NCI-H774 (cell line): ENCODE measurements at places on chromosomes 4 and X.

DNA sequence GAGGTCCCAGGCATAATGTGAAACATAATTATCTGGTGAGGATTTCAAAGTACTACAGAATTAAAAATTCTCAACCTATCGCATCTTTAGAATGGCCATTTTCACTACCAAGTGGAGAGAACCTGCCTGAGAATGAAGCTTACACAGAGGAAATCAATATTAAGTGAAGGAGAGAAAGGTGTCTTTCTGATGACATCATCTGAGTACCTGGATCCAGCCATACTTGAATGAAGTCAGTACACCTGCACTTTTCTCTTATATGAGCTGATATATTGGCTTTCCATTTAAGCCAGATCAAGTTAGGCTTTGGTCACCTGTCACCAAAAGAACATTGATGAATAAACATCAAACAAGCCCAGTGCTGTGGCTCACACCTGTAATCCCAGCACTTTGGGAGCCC, 118.9 kb upstream of the MED14 start:
- DNase-seq = no peak

DNA sequence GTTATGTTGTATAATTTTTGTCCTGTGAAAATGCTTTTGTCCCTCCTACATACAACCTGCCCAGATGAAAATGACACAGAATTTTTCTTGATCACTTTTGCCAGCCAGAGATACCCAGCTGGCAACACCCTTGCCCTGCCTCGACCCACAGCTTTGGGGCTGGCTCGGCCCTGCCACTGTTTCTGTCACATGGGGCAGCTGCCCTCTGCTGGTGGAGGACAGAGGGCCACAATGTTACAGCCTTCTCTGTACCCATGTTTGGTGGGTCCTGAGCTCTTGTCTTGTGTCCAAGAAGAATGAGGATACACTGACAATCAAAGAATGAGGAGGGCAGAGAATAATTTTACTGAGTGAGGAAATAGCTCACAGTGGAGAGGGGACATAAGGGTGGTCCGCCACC, 31.1 kb downstream of the BMP15 start:
- DNase-seq = no peak

DNA sequence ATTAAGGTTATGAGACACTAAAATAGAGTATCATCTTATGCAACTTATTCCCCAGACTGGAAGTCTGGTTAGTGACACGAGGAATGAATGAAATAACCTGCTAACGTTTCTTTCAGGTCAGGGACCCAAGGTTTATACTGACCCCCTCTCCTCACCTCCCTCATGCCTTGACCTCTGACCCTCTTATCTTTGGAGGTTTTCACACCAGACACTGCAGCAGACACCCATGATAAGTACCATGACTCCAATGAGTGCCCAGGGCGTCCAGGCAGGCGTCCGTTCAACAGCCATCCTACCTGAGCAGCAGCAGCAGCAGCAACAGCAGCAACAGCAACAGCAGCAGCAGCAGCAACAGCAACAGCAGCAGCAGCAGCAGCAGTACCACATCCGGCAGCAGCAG, 4.2 kb upstream of the NLGN3 start:
- DNase-seq = no peak

DNA sequence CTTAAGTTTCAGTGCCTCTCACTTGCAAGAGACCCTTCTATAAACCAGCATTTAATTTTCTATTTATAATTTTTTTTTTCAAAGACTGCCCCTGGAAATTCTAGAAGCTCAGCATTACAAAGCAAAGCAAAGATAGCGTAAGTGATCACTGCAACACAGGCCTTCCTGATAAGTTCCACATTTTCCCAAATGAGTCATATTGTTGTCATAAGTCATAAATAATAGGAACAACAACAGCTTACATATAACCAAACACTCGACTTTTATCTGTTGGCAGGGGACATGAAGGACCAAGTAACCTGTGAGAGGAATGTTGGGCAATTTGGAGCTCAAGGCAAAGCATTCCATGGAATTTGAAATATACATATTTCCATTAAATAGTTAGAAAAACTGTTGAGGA, 815.5 kb downstream of the DMD start:
- no peak for DNase-seq

DNA sequence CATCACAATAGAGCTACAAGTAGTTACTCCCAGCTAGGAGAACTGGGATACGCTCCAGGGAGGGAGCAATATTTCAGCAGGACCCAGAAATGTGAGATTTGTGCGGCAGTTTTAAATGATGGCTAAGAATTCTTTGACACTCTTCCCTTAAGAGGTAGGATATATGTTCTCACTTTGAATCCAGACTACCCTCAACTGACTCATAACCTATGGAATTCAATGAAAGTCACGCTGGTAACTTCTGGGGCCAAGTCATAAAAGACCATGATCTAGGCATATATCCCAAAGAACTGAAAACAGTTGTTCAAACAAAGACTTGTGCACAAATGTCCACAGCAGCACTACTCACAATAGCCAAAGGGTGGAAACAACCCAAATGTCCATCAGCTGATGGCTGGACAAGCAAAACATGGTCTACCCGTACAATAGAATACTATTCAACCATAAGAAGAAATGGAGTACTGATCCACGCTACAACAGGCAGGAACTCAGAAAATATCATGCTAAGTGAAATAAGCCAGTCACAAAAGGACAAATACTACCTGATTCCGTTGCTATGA, 10.5 kb downstream of the CD99L2 start:
- DNase-seq = no peak

GRCh38 chrX:83759872-83760271, 101.1 kb upstream of the CYLC1 start:
- peak; percentile 3 for DNase-seq

DNA sequence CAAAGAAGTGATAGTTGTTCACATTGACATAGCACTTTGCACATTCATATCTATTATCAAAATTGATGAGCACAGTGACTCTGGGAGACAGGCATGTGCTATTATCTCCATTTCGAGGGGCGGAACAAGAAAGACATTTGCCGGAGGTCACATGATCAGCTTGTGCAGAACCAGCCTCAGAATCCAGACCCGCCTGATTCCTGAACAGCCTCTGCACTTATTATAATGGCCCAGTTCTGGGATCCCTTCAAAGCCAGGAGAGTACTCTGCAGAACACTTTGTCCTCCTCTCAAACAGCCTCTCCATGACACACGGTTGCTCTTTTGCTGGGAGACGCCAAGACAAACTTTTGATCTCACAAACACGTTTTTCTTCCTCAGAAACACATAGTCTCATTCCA, 48.4 kb downstream of the RWDD4 start:
- no peak for DNase-seq

DNA sequence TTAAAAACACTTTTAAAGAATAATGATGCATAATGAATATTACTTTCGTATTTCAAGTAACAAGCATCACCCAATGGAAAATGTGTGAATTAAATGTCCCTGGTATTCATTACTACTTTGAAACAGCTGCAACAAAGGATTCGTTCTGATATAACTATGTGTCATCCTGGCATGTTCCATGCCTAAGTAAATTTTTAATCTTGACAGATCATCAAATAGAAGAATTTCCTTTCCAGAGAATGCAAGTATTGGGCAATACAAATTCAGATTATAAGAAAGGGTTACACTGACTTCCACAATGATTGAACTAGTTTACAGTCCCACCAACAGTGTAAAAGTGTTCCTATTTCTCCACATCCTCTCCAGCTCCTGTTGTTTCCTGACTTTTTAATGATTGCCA, 105.3 kb downstream of the SPCS3 start:
- DNase-seq = no peak

DNA sequence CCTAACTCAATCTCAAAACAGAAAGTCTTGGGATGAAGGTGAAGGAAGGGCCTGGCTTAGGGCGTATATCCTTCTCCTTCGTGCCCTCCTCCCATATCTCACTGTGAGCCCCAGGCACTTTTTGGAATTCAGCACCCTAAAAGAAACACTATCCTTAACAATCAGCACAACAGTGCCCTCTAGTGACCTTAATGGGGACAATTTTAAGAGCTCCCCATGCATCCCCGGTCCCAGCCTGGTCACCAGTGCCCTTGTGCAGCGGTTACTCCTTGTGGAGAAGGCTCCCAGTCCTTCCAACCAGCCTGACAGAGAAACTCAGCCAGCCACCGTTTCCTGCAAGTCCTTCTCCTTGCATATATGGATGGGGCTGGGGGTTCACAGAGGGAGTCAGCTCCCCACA, 4.2 kb downstream of the PAK3 start:
- peak; percentile 38 for DNase-seq

- DNase-seq = no peak
These were observed 55.3 kb upstream of the RAPGEF2 start for GRCh38 chr4:159047478-159048165.

DNA sequence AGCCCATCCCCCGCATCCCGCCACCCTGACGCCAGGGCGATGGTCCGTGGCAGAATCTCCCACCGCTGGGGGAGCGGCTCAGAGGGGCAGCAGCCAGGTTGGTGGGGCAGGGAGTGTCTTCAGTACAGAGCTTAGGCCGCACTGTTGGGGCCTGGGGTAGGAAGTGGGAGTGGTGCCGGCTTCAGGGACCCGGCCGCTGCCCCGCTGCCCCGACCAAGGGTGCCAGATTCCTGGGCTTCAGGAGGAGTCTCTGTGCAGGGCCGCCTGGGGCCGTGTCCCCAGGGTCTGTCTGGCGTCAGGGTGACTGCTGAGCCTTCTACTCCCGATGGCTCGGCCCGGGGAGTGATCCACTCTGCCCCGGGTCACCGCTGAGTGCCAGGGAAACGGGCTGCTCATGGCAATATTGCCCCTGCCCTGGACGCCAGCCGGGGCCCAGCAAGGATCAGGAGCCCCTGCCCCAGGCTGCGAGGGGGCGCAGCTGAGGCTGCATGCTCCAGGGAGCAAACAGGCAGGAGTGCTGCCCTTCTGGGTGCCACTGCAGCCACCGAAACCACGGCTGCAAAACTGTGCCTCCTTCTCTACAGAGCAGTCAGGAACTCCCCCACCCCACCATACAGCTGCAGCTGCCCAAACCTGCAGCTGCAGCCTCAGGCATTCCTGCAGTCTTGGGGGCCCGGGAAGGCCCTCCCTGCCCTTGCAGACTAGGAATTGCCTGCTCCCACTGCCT, 1206.1 kb downstream of the ARAP2 start:
- DNase-seq = no peak

DNA sequence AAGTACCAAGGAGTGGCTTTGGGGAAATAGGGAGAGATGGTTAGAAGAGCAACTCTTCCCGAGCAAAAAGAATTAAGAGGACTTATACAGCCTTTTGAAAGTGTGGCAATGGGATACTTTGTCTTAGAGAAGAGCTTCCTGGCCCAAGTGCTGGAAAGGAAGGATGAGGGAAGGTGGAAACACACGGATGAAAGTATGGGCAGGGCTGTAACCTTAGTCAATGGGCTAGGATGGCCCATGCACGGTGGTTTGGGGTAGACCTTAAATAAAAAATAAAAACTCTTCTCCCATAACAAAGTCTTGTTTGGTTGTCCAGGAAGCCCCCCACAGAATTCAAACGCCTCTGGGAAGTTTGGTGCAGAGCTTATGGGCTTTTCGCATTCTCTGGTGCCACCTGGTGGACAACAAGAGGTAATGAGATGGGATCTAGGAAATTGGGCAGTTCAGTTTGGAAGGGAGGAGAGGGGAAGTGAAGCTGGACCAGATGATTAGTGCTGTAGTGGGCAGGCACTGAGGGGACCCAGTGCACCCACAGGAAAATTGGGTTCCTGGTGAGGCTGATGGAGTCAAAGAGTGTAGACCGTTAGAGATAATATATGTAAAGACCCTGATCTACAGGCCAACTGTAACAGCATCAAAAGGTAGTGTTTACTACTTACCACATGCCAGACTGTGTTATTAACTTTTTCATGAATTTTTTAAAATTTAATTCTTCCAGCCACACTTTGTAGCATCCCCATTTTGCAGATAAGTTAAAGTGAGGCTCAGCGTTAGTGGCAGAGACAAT, 13.8 kb upstream of the ENOX2 start:
- peak; percentile 7 for DNase-seq

DNA sequence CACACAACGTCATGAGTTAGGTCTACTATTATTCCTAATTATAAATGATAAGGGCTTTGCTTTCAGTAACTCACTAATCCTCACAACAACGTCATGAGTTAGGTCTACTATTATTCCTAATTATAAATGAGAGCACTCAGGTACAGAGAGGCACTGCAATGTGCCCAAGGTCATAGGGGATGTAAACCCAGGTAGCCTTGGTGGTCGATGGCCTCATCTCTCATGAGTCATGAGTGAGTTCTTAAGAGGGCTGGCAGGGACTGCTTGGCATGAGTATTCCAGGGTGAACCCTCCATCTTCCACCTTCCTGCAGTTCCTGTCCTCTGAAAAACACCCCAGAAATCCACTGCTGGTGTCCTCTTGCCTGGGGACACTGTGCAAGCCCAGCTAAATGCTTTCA, 317.1 kb downstream of the STK32B start:
- DNase-seq = no peak

GRCh38 chr4:41396214-41396613, 139.5 kb downstream of the UCHL1 start:
- no peak for DNase-seq

DNA sequence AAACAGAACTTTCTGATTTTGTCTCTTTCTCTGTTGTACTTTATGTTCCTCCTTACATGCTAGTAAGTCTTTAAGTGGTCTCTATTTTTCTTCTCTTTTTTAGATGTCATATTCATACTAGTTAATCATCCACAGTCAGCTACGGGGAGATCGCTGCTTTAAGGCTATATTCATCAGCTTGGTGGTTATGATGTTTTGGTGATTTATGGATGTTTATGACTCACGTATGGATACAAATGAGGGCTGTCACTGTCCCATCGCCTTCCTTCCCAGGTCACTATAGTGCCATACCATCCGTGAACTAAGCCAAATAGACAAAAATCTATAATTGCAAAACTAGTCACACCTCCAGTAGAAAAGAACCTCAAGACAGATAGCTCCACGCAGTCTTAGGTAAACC, 296.8 kb upstream of the AADAT start:
- no peak for DNase-seq

DNA sequence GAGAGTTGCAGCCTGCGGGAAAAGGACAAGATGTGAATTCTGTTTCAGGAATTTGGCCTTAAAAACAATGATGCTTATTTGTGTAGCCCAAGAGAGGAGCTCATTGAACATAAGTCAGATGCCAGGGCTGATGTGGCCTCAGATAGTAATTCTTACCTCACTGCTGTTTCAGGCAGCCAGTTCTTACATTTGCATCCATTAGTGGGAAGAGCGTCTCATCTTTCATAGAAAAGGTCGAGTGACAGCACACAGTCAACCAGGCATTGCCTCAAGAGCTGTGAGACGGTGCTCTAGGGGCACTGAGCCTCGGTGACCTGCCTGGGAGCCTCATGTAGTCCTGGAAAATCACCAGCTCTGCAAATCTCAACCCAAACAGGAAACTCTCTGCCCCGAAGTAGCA, 174.9 kb upstream of the FRG1 start:
- no peak for DNase-seq
